ENCODE measurements at places on chromosomes 11 and 22.

DNA sequence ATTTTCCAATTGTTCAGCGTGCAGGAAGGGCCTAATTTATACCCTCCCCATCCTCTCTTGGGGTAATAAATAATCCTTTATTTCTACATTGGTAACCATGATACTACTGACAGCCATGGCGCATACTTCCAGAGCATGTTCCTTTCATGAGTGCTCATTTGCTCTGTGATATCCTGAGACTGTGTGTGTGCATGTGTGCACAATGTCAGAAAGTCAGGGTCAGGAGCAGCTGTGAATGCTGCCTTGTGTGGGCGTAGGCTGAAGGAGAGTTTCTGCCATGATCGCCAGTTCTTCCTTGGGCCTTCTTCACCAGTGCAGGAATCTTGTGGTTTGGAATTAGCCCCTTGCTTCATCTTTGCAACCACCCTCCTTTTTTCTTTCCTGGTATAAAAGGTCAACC is 10.2 kb downstream of the TUBA8 start:
- H3K4me3 ChIP-seq, result no peak overlapping the region
- H3K4me1 ChIP-seq, result no peaks in the 10 kb centered on the region
- H3K36me3 ChIP-seq, result no peaks in the 10 kb centered on the region
- DNase-seq, result no peak
- H3K27ac ChIP-seq, result no peak overlapping the region

DNA sequence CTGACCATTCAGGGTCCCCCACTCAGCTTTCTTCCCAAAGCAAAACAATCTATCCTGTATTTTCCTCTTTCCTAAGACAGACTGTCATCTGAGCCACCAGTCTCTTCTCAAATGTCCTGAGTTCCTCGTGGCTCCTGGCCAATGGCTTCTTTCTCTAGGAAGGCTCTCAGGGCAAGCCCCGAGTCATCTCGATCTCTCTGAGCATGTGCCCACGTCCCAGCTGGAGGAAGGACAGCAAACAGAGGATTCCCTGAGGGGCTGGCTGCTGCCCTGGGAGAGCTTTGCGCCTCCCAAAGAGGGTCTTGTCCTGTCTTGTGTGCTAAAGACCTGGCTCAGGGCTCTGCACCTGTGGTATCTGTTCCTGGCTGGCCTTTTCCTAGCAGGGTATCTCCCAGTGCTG is 8.3 kb downstream of the SLC37A2 start:
- no peaks in the 10 kb centered on the region for H3K36me3 ChIP-seq
- H3K4me3 ChIP-seq, result no peak overlapping the region
- H3K27me3 ChIP-seq, result no peaks in the 10 kb centered on the region
- no peak for DNase-seq
- H3K4me1 ChIP-seq, result peaks cover 51% of the 10 kb centered on the region

DNA sequence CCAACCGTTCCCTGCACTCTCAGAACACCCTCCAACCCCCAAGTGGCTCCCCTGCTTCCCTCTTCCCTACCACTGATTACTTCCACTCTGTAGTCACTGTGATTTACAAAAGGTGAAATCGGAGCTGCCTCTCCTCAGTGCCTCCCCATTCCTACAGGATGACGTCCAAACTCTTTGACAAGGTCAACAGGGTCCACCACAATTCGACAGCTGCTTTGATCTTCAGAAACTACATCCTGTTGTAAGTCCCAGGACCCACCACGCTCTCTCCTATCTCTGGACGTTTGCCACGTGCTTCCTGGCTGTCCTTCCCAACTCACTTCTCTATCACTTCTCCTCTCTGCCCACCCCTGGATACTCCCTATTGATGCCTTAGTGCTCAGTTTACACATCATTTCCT is 85.0 kb upstream of the EIF3D start:
- peaks cover 98% of the 10 kb centered on the region for H3K27me3 ChIP-seq
- peak; percentile 10 for DNase-seq
- H3K4me3 ChIP-seq, result no peak overlapping the region

DNA sequence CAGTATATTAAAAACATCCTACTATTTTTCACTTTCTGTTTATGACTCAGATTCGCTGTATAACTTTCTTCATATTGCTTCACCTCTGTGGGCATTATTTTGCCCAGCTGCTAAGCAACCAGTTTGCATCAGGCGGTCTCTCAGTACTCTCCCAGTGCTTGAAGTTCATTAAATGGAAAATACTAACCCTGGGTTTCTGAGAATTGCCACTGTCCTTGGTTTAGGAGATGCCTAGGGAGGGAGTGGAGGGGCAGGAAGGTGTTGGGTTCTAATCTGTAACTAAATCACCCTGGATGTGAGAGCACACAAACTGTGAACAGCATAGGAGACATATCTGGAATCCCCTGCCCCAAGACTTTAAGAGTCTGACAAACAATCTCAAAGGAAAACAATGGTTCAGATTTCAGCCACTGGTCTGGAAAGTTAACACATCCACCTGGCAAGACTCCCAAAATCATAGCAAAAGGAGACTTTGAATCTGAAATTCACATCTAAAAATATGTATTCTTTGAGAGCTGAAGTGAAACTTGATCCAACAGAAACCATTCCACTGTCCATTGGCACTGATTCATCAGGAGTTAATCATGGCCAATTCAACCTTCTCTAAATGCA is 540.0 kb downstream of the SOX6 start:
- DNase-seq, result peak; percentile 64
- no peaks in the 10 kb centered on the region for H3K27me3 ChIP-seq
- H3K4me1 ChIP-seq, result peaks cover 37% of the 10 kb centered on the region
- no peaks in the 10 kb centered on the region for H3K36me3 ChIP-seq
